ENCODE measurements at places on chromosomes 6 and 20. TPM values are rescaled to one million over a fixed set of nuclear protein-coding genes. Genes with fewer than 3 reads are reported as not detected.

Gene PTK6
- 0.34 TPM for total RNA-seq

Gene MLN
- not detected for total RNA-seq

Gene COL9A1
- not detected for total RNA-seq

Gene SLA2
- 47.7 TPM for total RNA-seq

Gene FAM110A
- total RNA-seq: 18.0 TPM

Gene JPH2
- not detected for total RNA-seq

Gene HTR1B
- not detected for total RNA-seq

Gene IL20RA
- not detected for total RNA-seq

Gene FAM83C
- total RNA-seq: not detected

Gene LY6G6C
- total RNA-seq: not detected
